ENCODE measurements at places on chromosomes 3 and 15. TPM values are rescaled to one million over a fixed set of nuclear protein-coding genes. Genes with fewer than 3 reads are reported as not detected.

Gene CYP19A1
- 1.0 TPM for total RNA-seq

Gene NAALADL2
- not detected for total RNA-seq

Gene ISLR2
- 0.20 TPM for total RNA-seq

Gene ALDH1A3
- total RNA-seq, result not detected

Gene RNF123
- 58.9 TPM for total RNA-seq

Gene ABI3BP
- total RNA-seq, result 1.2 TPM

Gene CEP70
- total RNA-seq, result 9.8 TPM

Measured in activated CD8-positive, alpha-beta memory T cell treated with anti-CD3 and anti-CD28 coated beads, Interleukin-2, amount 10 ng/mL, durations not matched to agents 7 days and 5 days (primary cell).